ENCODE measurements at places on chromosomes 3 and 15.

DNA sequence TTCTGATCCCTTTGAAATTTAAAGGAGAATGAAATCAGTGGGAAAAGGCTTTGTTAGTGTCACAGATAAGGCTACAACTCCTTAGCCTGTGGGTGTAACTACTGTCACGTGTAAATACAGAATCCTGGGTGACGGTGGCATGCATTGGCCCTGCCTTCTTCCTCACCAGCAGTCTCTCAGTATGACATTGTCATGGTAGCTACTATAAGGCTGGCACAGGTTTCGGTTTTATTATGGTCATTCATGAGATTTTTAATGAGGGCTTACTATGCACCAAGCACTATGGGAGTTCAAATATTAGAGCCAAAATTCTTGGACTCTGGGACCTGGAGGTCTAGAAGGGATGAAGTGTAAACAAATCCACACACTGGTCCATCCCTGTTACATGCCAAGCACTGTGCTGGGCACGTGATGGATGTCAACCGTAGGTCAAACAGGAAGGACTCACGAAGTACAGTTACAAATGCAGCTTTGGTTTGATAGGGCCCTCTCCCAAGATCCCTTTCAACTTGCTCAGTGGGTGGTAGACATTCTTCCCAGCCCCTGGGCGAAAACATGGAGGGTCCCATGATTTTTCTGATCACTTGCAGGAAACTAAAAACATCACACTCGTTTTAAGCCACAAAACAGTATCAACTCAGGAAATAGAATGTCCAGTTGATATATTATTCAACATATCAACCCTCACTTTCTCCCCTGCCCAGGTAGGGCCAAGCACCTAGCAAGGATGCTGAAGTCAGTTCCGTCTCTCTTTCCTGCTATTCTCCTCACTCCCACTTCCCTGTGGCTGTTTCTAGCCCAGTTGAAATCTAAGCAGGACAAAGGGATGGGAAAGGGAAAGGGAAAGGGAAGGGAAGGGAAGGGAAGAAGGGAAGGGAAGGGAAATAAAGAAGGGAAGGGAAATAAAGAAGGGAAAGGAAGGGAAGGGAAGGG is 25.3 kb downstream of the BFSP2 start:
- no peak for DNase-seq

DNA sequence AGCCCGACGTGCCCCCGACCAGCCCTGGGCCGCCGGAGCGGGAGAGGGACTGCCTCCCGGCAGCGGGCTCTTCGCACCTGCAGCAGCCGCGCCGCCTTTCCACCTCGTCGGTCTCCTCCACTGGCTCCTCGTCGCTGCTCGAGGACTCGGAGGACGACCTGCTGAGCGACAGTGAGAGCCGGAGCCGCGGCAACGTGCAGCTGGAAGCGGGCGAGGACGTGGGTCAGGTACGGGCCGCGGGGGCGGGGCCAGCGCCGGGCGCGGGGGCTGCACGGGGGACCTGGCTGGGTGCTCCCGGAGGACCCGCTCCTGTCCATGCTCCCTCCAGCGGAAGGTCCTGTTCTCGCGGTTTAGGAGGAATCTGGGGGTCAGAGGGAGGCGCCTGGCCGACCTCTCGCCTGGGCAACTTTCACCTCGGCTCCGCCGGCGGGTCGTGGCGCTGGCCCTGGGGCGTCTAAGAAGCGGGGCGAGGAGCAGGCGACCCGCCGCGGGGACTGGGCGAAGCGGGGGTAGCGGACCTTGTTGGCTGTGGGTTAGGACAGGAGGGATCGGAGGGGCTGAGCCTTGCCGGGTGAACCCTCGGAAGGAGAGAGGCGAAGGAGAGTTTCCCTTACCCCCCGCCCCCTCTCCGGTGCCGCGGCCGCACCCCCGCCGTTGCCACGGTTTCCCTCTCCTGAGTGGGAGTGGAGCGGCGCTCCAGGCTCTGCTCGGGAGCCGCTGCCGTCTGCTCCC is 682 bp downstream of the ITPKA start:
- DNase-seq: no peak

DNA sequence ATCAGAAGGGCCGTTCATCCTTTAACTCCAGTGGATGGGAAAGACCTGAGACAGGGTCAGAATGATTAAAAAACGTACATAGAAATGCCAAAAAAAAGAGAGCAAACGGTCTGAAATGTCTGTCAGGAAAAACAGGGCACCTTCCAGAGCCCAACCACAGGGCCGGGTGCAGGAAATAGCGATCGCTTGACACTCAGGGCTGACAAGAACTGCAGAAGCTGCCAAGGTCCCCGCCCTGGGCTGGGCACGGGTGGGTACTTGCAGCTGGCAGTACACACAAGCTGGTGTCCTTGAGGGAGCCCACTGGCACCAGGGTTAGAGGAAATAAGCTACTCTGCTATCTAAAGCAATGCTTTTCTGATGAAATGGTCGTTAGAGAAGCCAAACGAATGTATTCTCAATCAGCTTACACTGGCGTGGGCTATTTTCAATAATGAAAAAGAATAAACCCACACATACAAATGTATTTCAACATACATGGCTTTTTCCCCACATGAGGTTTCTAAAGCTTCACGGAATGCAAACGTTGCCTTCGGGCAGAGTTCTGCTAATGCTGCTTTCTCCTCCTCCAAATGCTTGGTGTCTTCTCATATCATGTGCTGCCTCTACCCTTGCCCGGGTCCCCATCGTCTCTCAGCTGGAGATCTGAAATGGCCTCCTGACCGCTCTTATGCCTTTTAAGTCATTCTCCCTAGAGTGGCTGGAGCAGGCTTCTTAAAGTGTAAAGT is 15.6 kb downstream of the FRMD4B start:
- peak; percentile 85 for DNase-seq

GRCh38 chr3:141426404-141427034 is 58.2 kb downstream of the ZBTB38 start:
- DNase-seq: peak; percentile 83

DNA sequence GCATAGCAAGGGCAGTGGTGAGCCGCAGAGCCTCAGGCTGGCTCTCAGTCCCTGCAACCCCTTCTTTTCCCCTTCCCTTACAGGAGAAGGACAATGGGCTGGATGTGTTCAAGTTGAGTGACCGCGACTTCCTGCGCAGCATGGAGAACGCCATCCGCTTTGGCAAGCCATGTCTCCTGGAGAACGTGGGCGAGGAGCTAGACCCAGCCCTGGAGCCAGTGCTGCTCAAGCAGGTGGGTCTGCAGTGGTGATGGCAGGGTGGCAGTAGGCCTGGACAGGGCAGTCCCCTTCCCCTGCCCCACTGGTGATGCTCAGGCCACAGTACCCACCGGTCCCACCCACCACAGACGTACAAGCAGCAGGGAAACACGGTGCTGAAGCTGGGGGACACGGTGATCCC is 53.8 kb downstream of the SEMA3G start:
- DNase-seq: no peak

DNA sequence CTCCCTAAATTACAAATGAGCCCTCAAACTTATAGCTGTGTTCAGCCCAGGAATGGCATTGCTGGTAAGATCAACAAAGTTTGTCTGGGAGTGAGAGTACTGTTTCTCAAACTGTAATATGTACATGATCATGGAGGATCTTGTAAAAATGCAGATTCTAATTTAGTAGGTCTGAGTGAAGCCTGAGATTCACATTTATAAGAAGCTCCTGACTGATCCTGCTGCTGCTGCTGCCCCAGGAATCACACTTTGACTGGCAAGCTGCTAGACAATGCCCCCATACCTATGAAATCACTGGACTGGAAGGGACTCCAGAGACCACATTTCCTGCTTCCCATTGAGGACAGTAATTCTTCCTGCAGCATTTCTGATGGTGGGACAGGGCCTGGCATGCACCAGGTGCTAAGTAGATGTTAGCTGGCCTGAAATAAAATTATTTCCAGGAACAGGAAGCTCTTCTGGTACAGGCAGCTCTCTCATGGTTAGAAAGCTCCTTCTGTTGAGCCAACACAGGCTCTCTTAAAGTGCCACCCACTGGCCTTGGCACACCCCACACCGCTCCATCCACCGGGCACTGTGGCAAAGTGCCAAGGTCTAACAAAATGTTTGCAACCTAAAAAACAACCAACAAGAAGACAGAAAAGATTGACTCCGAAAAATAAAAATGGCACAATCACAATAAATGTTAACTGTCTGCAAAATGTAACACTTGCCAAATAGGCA is 36.7 kb upstream of the ZNF710 start:
- no peak for DNase-seq

- no peak for DNase-seq
These were observed 15.4 kb upstream of the MUC20 start for GRCh38 chr3:195705081-195705991.

- DNase-seq: no peak
These were observed 371.4 kb downstream of the ROBO2 start for GRCh38 chr3:77411334-77411733.

GRCh38 chr3:194312186-194312742 is 38.9 kb downstream of the CPN2 start:
- DNase-seq: no peak

GRCh38 chr15:67937153-67937761 is 97.4 kb upstream of the RNU6-1 start:
- no peak for DNase-seq

- no peak for DNase-seq
These were observed 13.5 kb upstream of the TSC22D2 start for GRCh38 chr3:150394606-150395005.

- DNase-seq: peak; percentile 50
These were observed 50.3 kb upstream of the ATP13A3 start for GRCh38 chr3:194536871-194537637.

DNA sequence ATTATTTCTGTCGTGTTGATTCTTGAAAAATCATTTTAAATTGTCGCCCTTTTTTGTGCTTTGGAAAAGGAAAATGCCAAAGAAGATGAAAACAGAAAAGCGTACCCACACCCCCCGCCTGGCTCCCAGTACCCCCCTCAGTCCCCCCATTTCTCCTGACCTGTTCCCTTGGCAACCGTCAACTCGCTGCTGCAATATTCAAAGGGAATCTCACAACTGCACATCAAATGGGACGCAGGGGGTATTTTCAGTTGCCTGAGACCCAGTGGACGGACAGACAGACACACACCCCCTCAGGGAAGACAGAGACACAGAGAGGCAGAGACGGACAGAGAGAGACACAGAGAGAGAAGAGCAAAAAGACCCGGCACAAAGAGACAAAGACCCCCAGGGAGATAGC is 83.5 kb upstream of the PRR20G start:
- DNase-seq: no peak

GRCh38 chr15:55197362-55197705 is 593 bp upstream of the RSL24D1 start:
- no peak for DNase-seq

GRCh38 chr3:123104550-123104949 is 37.7 kb downstream of the PDIA5 start:
- no peak for DNase-seq

DNA sequence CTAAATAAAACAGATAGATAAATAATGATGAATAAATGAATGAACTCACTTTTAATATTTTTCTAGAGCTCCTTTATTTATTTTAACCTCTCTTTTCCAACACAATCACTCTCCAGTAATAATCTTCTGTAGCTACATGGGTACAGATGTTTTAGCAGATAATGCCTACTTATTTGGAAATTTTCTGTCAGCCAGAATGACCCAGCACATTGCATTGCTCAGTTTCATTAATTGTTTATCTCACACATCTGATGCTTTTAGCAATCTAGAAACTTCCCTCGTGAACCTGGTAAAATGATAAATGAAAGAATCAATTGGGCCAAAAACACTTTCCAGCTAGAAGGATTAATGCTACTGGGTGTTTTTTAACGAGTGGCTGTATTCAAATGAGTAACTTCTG is 14.9 kb upstream of the MYH15 start:
- no peak for DNase-seq

DNA sequence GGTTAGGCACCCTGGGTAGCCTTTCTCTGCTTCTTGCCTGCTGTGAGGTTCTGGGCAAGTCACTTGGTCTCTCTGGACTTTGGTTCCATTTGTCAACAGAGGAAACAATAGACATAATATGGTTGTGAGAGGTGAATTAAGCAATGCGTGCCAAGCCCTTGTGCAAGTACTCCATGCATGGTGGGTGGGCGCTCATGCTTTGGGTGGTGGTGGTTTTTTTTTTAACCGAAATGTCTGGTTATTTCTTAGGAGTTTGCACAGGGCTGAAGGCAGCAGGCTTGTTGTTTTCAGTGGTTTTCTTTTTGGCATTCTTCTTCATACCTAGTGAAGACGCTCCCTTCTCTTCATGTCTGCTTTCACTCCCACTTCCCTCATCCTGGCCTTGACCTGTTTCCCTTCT is 84.2 kb upstream of the LRTM1 start:
- DNase-seq: no peak

- DNase-seq: no peak
These were observed 530.3 kb downstream of the ZIC1 start for GRCh38 chr3:147939425-147939824.

GRCh38 chr15:101314336-101315125 is 19.5 kb upstream of the SNRPA1 start:
- no peak for DNase-seq

GRCh38 chr3:172260381-172260780 is 187.9 kb downstream of the GHSR start:
- no peak for DNase-seq

- DNase-seq: no peak
These were observed 39.9 kb downstream of the DENND4A start for GRCh38 chr15:65752151-65752700.

- no peak for DNase-seq
These were observed 104.1 kb upstream of the GOLGA8J start for GRCh38 chr15:29978411-29979382.

DNA sequence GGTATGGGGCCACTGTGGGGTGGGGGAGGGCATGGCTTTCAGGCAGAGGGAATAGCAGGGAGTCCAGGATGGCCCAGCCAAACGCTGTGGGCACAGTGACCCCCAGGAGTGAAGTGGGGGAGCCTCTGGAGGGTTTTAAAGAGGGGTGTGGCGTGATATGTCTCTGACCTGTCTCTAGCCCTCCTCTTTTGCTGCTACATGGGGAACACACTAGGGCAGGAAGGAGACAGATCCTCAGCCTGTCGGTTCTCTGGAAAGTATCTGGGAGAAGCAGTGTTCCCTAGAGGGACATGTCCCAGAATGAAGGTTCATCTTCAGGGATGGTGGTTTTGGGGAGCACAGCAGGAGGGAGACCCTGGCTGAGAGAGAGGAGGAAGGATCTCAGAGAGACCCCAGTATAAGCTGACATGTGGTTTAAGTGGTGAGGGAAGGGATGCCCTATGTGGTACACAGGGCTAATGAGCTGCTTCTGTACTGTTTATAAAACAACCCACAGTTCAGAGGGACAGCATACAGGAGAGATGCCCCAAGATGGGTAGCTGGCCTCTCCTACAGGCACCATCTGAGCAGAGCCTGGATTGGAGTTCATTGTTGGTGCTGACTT is 37.7 kb downstream of the TRIM71 start:
- no peak for DNase-seq

DNA sequence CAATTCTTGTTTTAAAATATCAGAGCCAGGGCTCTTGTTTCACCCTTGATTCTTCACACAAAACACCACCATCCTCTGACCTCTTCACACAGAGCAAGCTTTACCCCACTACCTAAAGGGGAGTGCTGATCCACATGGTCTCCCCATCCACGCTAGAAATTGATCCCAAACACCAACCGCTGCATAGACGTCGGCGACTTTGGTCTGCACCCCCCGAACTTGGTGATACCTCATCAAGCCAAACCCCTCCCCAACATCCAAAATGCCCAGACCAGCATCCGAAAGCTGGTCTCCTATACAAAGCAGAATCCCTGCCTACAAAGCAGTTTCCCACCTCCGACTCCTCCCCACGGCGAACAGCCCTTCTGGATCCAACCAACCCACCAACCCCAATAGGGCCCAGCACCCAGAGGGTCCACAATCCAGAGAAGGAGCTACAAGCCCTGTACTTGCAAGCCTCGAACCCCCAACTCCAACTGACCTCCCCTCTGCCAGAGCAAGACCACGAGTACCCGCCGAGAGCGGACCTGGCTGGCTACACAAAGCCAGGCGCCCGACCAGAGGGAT is 25.8 kb upstream of the MTHFS start:
- no peak for DNase-seq

GRCh38 chr15:29451201-29451781 is 181.7 kb upstream of the NSMCE3 start:
- DNase-seq: no peak
